ENCODE measurements at places on chromosomes 3 and 15.
A peak's percentile ranks its signal among the peaks of the same experiment; 100 is the strongest.

- DNase-seq: no peak
These were observed 166.7 kb downstream of the CTNNB1 start for GRCh38 chr3:41365973-41366372.

- DNase-seq: peak; percentile 70
These were observed at the start of gene MRPS22 for GRCh38 chr3:139343895-139344856. TSS of gene MRPS22 (plus strand) at chr3:139344020. CDS start at chr3:139344027, 7 bp downstream.

GRCh38 chr3:29319262-29319661 lies 38.4 kb downstream of the RBMS3 start:
- no peak for DNase-seq

GRCh38 chr3:15794303-15794771 lies 3.4 kb downstream of the ANKRD28 start:
- DNase-seq: no peak

DNA sequence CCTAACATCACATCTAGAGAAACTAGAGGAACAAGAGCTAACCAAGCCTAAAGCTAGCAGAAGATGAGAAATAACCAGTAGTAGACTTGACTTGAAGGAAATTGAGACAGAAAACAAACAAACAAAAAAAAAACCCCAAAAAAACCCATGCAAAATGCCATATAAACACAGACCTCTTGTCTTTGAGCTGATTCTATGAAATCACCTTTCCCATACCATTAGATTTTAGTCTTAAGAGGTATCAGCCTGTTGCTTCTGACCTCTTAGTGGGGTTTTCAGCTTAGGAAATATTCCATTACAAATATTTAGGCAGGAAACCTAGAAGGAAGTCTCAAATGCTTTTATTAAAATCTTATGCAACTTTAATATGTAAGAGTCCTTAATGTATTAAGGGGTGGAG lies 23.9 kb upstream of the ST3GAL6 start:
- DNase-seq: no peak

GRCh38 chr3:150302246-150302645 lies 105.9 kb upstream of the TSC22D2 start:
- no peak for DNase-seq

DNA sequence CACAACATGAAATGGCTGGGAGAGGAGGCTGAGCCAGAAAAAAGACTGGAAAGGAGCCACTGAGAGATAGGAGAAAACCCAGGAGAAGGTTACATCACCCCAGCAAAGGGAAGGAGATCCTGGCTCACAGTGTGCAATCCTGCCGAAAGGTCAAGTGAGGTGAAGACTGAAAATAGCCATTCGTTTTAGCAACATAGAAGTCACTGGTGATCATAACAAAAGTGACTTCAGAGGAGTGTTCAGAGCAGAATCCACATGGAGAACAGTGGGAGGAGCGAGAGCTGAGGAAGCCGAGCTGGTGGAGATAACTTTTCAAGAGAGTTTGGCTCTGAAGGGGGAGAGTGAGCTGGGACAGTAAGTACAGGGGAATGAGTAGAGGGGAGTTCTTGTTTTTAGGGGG lies 5.4 kb upstream of the HEG1 start:
- no peak for DNase-seq

DNA sequence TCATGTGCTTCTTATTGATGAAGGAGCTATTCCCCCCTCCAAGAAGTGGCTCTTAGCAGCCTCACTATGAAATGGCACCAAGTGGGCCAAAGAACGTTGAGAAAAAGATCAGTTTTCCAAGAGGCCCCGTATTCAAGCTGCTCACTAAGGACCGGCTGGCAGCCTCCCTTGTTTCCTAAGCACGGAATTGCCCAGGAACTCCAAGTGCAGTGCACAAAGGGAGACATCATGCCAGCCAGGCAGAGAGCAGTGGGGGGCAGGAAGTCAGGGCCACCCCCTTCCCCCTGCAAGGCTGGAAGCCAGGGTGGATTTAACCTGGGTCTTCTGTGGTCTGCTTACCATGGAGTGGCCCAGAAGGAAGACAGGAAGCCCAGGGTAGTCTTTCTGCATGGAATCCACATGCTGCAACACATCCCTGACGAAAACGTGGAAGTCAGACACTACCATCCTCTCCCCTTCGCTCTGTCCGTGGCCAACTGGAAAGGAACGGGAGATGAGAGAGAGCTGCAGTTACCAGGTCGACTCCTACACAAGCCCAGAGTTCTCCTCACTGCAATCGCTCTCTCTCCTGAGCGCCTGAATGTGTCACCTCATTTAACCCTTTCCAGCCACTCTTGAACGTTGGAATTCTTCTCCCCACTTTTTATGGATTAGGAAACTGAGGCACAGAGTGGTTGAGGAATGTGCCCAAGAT lies 49.5 kb downstream of the ABTB1 start:
- no peak for DNase-seq

GRCh38 chr3:36969540-36970432 lies 23.1 kb downstream of the EPM2AIP1 start:
- peak; percentile 63 for DNase-seq

GRCh38 chr3:144409319-144409718 lies 437.7 kb downstream of the DIPK2A start:
- DNase-seq: no peak

- DNase-seq: no peak
These were observed 124.3 kb upstream of the ATP2B2 start for GRCh38 chr3:10629671-10630040.

DNA sequence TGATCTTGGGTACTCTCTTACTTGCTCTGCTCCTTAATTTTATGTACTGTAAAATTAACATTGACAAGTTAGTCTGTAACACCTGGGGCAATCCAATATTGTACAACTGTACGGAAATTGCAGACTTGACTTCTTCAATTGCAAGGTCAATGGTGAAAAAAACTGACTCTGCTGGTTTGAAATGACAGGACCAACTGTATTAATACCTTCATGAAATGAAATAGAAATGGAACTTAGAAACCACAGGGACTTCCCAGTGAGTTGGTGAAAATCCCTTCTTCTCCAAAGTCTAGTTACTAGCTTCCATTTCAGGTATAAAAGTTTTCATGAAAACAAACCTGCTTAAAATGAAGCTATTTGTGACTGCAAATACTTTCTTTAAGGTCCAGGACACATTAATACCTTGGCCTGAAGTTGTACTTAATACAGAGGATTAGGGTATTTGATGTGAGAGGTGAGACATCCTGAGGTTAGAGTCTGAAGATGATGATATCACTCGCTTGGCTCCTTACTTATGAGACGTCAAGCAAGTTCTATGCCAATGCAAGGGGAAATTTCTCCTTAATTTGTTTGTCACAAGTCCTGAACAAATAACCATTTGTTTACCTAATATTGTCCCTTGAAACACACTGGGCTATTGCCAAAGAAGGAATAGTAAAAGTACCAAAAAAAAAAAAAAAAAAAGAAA lies 226.2 kb upstream of the TP63 start:
- no peak for DNase-seq

- DNase-seq: no peak
These were observed 194.7 kb downstream of the NR1D2 start for GRCh38 chr3:24139463-24140412.

- no peak for DNase-seq
These were observed 106.6 kb upstream of the PTPRG start for GRCh38 chr3:61454801-61455200.

- DNase-seq: no peak
These were observed 165.3 kb downstream of the CHSY1 start for GRCh38 chr15:101086394-101087171.

DNA sequence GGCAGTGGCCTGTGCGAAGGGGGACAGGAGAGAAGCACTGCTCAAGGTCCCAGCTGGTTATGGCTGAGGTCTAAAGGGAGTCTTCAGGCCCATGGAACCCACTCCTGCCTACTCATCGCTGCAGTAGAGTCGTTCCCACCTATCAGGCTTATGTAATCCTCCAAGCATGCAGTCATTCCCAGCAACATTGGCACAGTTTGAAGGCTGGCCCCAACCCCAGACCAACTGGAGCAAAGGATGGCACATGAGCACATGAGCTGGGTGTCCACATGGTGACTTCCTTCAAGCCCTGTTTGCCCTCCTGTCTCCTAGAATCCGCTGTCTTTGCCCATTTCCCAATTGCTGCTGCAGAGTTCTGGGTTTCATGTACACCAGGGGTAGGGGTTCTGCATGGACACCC lies 60.5 kb upstream of the FGD5 start:
- DNase-seq: no peak

- no peak for DNase-seq
These were observed 637.1 kb upstream of the CCDC54 start for GRCh38 chr3:106740116-106740515.

- no peak for DNase-seq
These were observed 76.3 kb downstream of the UBE3A start for GRCh38 chr15:25362545-25362944.

DNA sequence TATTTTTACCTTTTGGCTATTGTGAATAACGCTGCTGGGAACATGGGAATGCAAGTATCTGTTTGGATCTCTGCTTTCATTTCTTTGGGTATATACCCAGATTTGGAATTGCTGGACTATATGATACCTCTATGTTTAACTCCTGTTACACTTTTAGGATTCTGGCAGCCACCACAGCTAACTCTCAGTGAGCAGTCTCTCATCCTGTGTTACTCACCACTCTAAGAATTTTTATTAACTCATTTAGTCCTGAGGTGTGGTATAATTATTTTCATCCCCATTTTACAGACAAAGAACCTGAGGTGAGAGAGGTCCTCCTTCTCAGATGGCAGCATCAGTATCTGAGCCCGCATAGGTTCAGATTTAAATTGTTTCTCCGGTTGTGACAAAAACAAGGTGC lies 1.1 kb downstream of the SPATA12 start:
- no peak for DNase-seq

DNA sequence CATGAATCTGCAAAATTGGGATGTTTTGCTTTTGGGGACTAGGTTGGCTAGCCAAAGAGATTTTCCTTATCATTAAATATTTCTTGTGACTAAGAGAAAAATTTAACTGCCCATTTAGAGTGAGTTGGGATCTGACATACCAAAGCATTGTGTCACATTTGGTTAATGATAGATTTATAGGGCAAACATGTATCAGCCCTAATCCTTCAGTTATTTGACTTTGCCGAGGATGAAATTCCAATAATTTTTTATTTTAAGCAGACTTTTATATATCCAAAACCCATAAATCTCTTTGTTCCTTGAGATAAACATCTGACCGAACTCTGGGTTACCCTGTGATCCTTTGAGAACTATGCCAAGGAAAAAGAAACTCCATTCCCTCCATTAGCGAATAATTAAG lies 218.9 kb downstream of the CDIN1 start:
- DNase-seq: no peak

DNA sequence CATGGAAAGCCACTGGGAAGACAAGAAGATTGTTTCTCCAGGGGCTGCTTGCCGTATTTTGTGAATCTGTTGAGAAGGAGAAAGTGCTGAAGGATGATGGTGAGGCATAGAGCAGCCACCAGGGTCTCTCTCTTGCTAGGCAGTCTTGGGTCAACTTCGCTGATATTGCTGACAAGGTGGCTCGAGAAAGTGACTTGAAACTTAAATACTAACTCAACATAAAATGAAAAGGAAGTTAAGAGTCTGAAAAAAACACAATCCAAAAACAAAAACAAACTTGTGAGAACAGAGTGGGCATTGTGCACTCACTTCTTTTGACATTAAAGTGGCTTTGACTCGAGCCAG lies 90.1 kb downstream of the CHST2 start:
- no peak for DNase-seq

- DNase-seq: no peak
These were observed 5.3 kb upstream of the TXNRD3 start for GRCh38 chr3:126659915-126660886.

GRCh38 chr15:75171408-75171807 lies 30.3 kb upstream of the C15orf39 start:
- DNase-seq: peak; percentile 23

- DNase-seq: no peak
These were observed 16.4 kb upstream of the ALAS1 start for GRCh38 chr3:52181543-52181942.

- DNase-seq: no peak
These were observed 14.6 kb downstream of the NUSAP1 start for GRCh38 chr15:41347236-41347635.

GRCh38 chr15:96359616-96360521 lies 29.4 kb downstream of the NR2F2 start:
- no peak for DNase-seq

GRCh38 chr15:58332676-58333400 lies 99.0 kb upstream of the LIPC start:
- no peak for DNase-seq

DNA sequence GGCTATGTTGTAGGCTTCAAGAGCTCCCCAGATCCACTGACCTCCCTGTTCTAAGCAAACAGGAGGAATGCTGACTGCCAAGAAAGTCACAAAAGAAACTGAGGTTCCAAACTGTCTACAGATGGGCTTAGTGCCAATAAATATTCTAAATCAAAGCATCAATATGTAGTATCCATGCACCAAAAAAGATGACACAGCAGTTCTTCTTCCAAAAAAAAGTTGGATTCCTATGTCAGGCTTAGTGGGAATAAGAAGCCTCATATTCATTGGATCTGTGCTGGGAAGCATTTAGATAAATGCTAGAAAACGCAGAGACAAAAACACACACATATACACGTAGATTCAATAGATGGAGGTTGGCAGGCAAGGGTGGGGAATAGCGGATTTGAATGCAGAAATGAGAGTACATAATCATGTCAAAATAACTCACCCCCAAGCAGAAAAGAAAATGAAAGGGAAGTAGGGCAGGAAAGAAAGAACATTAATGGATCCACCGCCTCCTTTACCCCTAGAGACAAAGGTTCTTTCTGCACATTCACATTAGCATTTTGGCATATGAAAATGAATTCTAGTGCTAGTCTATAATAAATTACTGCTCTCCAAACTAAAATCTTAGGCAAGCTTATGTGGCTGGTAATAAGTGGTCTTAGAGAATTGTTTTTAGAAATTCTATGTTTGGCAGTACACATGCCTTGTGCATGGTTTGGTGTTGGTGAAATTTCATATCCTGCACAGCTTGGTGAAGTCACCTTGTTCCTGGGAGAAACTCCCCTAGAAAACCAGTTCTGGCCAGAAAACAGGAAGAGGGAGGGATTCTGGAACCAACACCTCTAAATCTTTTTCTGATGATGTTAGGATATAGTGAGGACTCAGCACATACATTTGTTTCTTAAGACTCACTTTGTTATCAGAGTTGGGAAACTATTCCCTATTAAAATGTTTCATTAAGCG lies 283.4 kb downstream of the LSAMP start:
- DNase-seq: no peak

GRCh38 chr3:179452176-179452564 lies 900 bp upstream of the GNB4 start:
- peak; percentile 49 for DNase-seq

DNA sequence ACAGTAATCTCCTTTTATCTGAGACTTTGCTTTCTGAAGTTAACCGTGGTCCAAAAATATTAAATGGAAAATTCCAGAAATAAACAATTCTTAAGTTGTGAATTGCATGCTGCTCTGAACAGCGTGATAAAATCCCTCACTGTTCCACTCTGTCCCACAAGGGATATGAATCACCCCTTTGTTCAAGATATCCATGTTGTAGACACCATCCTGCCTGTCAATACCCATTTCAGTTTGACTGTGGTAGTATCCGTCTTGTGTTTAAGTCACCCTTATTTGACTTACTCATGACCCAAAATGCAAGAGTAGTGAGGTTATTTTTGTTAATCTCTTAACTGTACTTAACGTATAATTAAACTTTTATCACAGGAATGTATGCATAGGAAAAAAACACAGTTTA lies 435.0 kb downstream of the SHQ1 start:
- DNase-seq: no peak

All from GF-D8 (cell line).